ENCODE measurements at places on chromosomes 13 and 19.

DNA sequence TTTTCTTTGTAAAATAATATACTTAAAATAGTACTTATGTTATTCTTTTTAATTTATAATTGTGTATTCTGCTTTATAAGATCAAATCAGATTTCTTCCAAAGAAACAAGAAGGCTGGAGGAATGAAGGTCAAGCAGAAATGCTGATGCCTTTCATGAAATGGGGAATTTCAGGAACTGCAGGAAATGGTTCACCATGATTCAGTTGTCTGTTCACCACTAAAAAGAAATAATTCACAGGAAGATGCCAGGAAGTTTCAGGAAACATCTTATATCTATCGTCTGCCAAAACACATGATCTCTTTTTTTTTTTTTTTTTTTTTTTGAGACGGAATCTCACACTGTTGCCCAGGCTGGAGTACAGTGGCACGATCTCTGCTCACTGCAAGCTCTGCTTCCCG, 15.7 kb upstream of the SCEL start:
- DNase-seq: peak; percentile 30

DNA sequence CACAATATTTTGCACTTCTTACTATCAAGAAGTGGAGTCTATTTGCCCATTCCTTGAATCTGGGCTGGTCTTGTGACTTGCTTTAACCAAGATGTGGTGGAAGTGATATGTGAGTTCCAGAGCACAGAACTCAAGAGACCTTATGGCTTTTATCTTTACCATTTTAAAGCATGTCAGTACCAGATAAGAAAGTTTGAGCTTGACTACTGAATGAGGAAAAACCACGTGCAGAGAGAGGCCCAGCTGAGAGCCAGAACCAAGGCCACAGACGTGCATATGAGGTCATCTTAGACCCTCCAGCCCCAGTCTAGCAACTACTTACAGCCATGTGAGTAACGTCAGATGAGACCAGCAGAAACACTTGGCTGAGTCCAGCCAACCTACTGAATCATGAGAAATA, 6.3 kb upstream of the CDK8 start:
- no peak for DNase-seq

DNA sequence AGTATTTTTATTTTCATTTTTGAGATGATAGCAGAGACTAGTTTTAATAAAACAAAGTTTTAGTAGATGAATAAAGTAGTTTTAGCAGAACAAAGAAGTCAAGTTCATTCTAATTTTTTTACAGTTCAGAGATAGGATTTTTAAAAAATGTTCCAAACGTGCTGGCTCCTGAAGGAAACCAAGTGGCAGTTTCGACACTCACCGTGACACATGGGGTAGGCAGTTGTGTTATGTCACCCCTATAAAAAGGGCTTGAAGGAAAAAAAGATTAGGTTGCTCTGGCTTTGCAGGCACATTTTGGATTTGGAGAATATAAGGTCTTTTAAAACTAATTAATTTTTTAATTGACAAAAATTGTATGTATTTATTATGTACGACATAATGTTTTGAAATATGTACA, 305.2 kb downstream of the NDFIP2 start:
- no peak for DNase-seq

DNA sequence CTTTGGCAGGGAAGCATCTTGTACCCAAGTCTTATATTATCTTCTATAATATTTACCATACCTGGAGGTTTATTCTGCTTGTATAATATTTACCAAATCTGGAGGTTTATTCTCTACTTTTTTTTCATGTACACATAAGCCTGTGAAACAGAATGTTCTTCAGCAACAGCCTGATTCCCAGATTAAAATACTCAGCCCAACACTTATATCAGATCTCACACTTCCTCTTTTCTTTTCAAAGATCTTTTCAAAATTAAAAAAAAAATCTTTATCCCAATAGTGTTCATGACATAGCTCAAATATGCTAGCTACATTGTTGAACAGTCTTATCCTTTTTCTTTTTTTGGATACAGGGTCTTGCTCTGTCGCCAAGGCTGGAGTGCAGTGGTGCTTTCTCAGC, 300.7 kb downstream of the LMO7 start:
- DNase-seq: no peak

GRCh38 chr13:30654430-30654829, 36.7 kb downstream of the USPL1 start:
- no peak for DNase-seq

DNA sequence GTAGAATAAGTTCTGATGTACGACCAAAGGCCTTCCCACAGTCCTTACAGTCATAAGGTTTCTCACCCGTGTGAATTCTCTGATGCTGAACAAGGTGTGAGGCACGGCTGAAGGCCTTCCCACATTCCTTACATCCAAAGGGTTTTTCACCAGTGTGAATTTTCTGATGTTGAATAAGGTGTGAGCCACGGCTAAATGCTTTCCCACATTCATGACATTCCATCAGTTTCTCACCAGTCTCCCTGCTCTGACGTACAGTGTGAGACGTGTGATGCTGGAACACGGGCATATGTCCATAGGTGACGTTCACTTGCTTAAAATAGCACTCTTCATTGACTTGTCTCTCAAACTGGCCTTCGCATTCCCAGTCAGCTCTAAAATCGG, 31.0 kb upstream of the COX7A1 start:
- no peak for DNase-seq

- DNase-seq: peak; percentile 27
Observed at GRCh38 chr19:1884719-1885334, 469 bp downstream of the ABHD17A start.

- no peak for DNase-seq
Observed at GRCh38 chr19:58381460-58382212, 806 bp upstream of the ZNF837 start.

GRCh38 chr13:45339399-45339798, 1.6 kb downstream of the TPT1 start:
- no peak for DNase-seq

DNA sequence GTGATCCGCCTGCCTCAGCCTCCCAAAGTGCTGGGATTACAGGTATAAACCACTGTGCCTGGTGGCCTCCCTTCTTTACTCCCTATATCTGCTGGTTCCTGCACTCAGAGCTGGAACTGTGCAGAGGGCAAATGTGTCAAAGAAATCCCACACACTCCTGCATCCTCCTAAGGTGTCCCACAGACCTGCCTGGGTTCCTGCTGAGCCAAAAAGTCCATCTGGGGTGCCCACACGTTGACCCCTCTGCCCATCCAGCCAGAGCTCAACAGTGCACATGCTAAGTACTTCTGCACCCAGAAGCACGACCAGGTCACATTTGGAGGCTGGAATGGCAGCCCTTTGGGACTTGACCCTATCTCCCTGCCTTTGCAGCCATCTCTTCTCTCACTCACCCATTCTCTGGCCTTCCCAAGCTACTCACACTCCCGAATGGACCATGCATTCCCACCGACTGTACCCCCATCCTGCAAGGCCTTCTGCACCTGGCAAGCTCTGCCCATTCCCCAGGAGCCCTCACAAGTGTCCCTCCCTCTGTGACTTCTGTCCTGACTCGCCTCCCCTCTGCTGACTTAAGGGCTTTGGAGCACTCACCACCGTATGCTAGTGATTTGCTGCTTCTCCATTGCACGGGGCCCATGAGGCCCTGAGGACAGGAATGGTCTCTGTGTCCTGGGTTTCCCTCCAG, 152.1 kb downstream of the KCTD15 start:
- no peak for DNase-seq

DNA sequence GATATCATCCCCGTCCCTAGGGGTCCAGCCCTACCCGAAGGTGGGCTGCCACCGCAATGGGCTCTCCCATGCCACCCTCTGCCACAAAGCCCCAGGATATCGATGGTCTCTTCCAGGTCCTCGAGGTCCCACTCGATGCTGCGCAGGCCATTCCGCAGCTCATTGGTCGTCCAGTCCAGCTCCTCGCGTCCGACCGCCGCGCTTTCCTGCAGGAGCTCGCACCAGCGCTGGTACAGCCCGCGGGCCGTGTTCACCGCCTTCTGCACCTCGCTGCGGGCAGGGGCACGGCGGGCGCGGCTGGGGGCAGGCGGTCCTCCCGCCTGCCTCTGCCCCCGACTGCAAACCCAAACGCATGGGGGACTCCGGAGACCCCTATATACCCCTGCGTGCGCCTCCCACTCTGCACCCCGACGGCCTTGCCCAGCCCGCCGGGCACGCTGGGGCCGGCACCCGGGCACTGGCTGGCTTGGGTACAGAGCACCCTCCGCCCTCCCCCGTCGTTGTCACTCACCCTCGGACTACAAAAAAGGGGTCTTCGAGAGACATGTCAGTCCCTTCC, 468 bp downstream of the STX10 start:
- DNase-seq: peak; percentile 52

GRCh38 chr13:60379837-60380565, 17.0 kb upstream of the TDRD3 start:
- DNase-seq: no peak

GRCh38 chr13:44431150-44431549, 57.5 kb downstream of the SERP2 start:
- DNase-seq: no peak

DNA sequence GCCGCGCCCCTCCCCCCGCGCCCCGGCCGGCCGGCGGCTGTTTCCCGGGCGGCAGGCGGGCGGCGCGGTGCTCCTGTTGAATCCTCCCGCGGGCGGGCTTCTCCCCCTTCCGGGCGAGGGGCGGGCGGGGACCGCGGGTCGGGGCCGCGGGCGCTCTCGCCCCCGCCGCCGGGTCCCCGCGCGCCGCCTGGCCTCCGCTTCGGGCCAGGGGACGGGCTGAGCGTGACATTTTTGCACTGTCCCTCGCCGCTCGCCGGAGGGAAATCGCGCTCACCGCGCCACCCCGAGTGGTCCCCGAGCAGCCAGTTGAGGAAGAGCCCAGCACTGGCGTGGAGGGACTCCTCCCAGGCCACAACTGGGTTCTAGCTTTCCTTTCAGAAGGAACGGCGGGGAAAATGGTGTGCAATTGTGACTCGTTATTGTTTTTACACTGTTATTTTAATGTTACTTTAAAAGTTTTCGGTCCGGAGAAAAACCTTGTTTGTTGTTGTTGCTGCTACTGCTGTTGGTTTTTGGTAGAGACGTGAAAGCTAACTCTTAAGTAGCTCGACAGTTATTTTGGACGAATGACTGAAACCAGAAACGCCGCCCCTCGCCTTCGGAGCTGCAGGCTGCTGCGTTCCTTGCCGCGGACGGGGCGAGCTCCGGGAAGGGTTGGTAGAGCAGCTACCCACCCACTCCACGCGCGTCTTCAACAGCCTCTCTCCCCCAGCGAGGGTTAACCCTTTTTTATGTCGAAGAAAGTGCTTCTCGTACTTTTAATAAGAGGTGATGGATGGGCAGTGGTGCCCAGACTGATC, 959 bp downstream of the PDS5B start:
- DNase-seq: peak; percentile 69

DNA sequence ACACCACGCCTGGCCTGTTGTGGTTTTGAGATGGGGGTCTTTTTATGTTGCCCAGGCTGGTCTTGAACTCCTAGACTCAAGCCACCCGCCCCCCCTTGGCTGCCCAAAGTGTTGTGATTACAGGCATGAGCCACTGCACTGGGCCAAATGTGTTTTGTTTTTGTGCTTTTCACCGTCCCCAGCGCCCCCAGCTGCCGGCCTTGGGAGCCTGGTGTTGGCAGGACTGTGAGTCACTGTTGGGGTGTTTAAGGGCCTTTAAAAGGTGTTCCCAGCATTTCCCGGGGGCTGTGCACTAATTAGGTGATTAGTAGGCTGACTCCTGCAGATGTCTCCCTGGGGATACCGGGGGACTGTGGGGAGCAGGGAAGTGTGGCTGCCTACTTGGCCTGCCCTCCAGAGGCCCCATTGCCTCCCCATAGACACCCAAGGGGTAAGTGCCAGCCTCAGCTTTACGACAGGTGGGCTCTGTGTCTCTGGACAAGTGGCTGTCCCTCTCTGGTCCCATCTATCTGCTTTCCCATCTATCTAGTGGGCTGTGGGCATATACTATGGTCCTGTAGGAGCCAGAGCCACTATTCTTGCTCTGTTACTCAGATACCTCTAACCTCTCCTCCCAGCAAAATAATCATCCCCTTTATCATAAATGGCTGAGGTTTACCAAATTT, 11.8 kb upstream of the TLE5 start:
- DNase-seq: peak; percentile 45

DNA sequence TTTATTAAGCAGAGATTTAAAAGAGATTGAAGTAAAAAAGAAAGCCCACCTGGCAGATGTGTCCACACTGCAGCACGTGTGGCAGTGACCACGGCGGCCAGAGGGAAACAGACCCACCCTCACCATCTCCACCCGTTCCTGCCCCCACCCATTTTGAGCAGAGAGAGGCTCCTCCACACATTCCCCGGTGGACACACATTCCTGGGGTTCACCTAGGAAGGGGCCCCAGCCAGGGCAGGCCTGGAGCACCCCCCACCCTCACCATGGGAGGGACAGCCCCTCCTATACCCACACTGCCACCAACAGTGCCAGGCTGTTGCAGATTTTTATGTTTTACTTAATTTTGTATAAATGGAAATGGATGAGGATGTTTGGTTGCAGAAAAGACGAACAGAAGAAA, 54.9 kb downstream of the SLC7A9 start:
- no peak for DNase-seq

GRCh38 chr19:18233224-18233825, 7.1 kb upstream of the PDE4C start:
- DNase-seq: peak; percentile 54

DNA sequence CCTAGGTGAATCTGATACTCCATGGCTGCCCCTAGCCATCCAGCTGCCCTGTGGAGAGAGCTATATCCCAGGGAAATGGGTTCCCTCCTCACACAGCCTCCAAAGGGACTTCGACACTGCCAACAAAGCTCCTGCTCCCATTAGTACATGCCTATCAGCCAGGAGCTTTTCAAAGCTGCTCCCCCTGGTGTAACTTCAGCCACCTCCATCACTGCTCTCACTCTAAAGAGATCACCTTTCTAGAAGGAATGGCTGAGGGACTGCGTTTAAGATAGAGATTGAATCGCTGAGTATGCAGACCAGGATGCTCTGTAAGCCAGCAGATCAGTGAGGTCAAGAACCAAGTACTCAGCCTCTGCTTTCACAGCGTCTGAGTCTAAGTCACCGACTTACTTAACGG, 213.7 kb downstream of the NALCN start:
- no peak for DNase-seq

DNA sequence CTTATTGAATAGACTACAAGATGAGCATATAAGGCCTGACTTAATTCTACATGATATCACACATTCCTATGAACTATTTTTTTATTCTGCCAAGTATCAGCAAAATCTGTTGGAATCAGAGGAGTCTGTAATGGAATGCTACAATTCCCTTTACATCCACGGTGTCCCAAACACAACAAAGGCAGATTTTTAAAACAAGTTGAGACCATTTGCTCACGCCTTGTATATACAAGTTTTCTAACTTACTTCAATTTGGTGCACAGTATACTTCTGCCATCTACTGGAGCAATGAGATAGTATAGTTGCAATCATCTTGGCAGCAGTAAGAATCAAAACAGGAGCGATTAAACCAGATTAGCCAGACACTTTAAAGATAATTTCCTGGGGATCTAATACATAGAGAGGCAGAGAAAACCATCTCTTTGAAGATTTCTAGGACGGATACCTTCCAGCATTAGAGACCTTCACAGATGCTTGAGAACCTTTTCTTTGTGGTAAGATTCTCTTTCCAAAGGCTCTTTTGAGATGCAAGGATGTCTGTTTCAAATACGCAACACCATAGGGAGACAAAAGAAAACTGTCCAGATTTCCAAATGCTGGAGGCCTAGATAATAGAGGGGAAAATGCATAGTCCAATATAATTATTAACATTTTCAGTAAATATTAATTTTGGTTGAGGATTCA, 302.0 kb upstream of the MIR17HG start:
- DNase-seq: peak; percentile 14

- DNase-seq: no peak
Observed at GRCh38 chr13:66446413-66446812, 783.7 kb downstream of the PCDH9 start.

Data from fibroblast of pulmonary artery (primary cell).